ENCODE measurements at places on chromosomes 11 and 22. TPM values are rescaled to one million over a fixed set of nuclear protein-coding genes. Genes with fewer than 3 reads are reported as not detected.
A peak's percentile ranks its signal among the peaks of the same experiment; 100 is the strongest.

DNA sequence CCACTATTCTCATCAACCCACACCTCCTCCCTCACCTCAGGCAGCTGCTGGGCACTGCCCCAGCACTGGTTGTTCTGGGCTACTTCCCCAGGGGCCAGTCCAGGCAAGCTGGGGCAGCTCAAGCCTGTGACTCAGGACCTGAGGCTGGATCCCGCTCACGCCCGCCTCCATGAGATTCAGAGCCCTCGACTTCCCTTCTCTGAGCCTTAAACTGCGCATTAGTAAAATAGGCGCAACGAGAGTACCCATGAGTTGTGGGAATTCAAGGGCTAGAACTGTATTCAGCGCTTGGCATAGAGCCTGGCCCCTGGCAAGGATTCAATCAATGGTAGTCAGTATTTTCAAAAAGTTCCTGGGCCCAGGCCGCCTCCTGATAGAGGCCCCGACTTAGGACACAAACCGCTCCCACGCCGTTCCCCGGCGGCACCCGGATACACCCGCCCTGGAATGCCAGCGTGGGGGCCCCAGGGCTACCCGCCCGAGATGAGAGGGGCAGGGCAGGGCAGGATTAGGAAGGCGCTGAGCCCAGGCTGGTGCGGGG lies 723 bp upstream of the CD82 start:
- DNase-seq: peak; percentile 96

- no peak for DNase-seq
Measured at GRCh38 chr22:39446239-39446721, 10.5 kb upstream of the MGAT3 start.

GRCh38 chr11:13434247-13435205 lies 28.5 kb downstream of the BTBD10 start:
- DNase-seq: peak; percentile 61

- DNase-seq: no peak
Measured at GRCh38 chr11:58582437-58582836, 3.6 kb downstream of the ZFP91 start.

The OR8A1 gene
- not detected for total RNA-seq

The WNT7B gene
- 23.9 TPM for total RNA-seq

DNA sequence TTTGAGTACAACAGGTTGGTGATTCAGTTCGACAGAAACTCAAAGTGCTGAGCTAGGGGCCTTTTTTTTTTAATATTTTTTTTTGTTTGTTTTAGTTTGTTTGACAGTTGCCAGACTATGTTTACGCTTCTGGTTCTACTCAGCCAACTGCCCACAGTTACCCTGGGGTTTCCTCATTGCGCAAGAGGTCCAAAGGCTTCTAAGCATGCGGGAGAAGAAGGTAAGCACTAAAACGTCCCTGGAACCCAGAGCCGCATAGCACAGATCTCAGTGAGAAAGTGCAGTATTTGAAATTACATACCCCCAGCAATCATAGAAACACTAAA lies 649 bp downstream of the PRRG4 start:
- DNase-seq: peak; percentile 79

DNA sequence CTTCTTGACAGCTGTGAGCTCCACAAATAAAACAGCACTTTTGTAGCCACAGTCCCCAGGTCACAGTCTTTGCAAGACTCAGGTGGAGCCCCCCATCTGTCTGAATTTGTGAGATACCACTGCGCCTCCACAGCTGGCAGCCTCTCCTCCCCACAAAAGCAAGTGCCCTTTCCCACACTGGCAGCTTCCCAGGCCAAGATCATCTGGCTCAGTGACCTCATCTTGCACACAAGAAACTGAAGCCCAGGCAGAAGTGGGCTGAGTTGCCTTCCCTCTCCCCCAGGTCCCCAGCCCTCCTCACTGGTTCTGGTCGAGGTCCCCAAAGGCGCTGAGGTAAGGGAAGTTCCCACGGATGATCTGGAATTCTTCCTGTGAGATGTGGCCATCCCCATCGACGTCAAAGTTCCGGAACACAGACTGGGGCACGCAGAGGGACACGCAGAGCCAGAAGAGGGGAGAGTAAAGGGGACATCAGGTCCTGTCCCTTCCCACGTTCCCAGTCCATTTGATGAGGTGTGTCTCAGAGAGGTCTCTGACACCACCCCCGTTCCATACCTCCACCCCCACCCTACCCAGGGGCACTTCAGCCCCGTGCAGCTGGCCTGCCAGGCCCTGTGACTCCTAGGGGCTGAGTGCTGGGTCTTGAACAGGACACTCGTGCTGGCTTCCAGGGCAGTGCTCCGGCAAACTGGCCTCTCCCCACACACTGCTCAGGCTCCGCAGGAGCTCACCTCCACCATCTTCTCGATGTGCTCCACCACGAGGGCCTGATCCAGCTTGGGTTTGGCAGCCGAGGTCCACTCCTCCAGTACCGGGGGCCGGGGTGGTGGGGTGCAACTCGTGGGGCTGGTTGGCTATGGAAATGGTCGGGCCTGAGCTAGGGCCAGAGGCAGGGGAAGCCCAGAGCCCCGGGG lies 8.9 kb downstream of the RASGRP2 start:
- no peak for DNase-seq

The KRTAP5-2 gene
- not detected for total RNA-seq

- DNase-seq: no peak
Measured at GRCh38 chr11:44611088-44611487, 45.6 kb downstream of the CD82 start.

The CYTH4 gene
- total RNA-seq: not detected

GRCh38 chr22:28883657-28883916 lies 215 bp downstream of the ZNRF3 start:
- DNase-seq: no peak

DNA sequence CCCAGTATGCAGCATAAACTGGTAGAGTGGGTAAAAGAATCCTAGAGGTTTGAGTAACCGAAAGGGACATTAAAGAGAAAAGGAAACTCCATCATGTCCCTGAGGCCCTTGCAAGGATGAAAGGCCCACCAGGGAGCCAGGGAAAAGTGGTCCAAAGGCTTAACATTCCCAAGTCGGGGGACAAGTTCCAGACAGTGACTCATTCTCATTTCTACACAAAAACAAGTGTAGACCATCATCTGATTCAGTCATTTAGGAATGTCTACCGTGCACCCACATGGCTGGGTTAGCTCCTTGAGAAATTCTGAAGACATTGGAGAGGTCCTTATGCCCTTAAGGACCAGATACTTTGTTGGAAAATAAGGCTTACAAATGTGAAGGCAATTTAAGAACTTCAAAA lies 4.8 kb upstream of the NOX4 start:
- peak; percentile 85 for DNase-seq

DNA sequence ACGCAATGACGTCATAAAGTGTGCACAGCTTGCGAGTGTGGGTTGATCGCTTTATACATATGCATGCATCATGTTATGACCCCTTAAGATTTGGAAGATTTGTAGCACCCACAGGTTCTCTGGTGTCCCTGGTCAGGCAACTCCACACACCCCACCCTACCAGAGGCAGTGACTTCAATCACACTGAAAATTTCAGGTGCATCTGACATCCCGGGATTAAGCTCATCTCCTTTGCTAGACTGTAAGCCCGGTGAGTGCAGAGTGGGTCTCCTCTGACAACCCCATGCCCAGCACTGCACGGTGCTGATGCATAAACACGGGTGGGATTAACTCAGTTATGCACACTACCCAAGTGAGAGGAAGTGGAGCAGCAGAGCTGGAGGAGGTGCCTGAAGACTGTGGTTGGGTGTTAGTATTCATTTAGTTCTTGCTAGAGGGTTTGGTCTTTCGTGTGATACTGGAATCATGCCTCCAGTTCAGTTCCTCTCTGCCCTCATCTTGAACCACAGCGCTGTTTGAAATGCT lies 6.5 kb downstream of the ARSA start:
- peak; percentile 21 for DNase-seq

DNA sequence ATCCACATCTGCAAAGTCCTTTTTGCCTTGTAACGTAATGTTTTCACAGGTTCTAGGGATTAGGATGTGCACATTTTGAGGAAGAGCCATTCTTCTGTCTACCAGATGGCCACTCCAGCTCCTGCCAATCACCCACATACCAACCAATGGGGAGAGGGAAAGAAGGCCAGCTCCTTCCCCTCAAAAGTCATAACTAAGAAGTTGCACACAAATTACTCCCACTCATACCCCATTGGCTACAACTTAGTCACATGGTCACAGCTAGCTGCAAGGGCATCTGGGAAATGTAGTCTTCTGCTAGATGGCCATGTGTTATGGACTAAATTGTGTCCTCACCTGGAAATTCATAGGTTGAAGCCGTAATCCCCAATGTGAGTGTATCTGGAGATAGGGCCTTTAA lies 15.4 kb upstream of the MYOD1 start:
- DNase-seq: peak; percentile 19

DNA sequence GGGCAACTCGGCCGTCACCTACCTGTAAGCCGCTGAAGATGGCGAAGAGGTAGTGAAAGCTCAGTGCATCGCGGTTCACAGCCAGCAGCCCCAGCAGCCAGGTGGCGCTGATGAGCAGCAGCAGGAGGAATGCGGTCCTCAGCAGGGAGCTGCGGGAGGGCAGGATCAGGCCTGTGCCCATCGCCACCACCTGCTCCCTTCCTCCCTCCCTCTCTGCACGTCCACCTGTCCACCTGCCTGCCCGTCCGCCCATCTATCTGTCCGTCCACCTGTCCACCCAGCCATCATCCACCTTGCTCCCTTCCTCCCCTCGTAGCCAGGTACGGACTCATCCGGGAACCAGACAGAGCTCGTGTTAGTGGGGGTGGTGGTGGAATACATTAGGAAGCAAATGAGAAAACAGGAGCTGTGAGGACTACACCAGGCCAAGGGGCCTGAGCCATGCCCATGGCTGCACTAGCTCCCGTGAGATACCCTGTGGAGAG lies 32.2 kb downstream of the TRMU start:
- DNase-seq: peak; percentile 56

DNA sequence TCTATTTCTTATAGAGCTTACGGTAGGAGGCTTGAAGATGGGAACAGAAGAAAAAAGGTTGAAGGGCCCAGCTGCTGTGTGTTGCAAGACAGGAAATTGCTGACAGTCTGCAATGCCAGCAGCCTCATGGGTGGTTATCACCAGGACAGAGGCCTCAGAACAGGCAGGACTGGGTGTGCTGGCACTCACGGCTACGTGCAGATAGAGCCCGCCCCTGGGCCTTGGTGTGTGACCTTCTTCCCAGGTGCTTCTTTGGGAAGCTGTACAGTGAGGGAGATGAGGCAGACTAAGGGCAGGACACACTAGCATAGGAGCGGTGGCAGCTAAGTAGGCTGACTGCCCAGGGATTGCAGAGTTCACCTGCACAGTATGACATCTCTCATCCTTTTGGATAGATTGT lies 12.6 kb downstream of the PRAME start:
- DNase-seq: peak; percentile 5

GRCh38 chr11:106137061-106137460 lies 59.6 kb downstream of the AASDHPPT start:
- DNase-seq: peak; percentile 52

DNA sequence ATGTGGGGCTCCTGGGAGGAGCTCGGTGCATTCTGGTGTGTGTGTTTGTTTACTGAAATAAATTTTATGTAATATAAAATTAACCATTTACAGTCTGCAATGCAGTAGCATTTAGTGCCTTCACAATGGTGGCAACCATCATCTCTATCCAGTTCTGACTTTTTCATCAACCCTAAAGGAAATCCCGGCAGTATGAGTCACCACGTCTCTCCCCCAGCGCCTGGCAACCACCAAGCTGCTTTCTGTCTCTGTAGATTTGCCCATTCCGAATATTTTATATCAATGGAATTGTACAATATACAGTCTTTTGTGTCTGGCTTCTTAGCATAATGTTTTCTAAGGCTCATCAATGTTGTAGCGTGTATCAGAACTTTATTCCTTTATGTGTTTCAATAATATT lies 300.5 kb downstream of the MIAT start:
- no peak for DNase-seq

DNA sequence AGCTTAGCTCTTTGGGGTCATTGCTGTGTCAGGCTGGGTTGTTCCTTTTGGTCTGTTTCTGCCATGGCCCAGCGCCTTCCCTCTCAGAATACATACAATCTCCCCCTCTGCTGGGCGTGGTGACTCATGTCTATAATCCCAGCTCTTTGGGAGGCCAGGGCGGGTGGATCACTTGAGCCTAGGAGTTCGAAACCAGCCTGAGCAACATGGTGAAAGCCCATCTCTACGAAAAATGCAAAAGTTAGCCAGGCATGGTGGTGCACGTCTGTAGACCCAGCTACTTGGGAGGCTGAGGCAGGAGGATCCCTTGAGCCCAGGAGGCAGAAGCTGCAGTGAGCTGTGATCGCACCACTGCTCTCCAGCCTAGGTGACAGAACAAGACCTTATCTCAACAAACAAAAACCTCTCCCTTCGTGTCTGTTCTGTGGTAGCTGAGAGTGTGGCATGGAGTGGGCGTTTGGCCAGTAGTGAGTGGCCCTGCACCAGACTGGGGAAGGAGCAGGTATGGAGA lies 46.7 kb upstream of the RAB1B start:
- no peak for DNase-seq

The MB gene
- total RNA-seq: not detected

GRCh38 chr11:101202614-101203013 lies 73.0 kb upstream of the PGR start:
- no peak for DNase-seq

DNA sequence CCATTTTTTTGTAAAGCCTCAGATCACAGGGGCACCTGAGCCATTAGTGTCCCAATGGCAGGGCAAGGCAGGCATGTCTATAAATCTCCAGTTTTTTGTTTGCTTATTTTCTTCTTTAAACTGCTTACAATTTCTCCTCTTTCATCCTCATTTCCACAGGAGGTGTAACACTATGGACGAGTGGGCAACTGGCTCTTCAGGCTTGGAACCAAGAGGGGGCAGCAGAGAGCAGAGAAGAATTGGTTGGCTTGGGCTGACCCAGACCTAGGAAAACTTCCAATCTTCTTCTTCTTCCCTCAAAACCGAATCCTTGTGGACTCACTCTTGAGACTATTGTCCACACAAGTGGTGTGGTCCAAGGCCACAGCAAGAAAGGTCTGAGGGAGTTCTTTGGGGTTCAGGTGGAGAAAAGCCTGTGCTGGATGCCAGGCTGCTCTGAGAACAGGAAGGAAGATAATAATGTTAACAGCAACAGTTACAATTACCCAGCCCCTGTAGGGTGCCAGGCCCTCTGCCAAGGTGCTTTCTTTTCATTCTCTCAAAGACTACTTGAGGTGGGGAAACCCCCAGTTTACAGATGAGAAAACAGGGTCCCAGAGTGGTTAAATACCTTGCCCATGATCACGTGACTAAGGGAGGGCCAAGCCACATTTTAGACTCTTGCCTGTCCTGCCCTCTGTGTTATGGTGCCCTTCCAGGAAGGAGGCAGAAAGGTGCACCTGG lies 70.7 kb upstream of the E2F8 start:
- peak; percentile 38 for DNase-seq

The WT1 gene
- total RNA-seq: not detected

DNA sequence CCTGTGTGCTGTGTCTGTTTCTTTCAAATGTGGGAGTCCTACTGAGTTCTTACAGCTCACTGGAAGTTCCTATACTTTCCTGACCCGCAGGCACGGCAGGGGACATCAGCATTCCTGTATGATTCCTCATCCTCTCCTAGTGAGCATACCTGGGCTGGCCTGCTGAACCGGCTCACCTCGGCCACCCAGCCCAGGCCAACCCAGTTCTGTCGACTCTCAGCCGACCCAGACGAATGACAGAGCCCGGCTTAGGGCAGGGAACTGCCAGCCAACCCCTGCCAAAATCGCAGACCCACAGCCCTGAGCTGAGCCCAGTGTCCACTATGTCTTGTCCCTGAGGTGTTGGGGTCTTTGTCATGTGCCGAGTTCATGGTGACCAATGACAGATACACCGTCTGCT lies 339.7 kb downstream of the BRD1 start:
- peak; percentile 13 for DNase-seq
